ENCODE measurements at places on chromosomes 2 and 18. TPM values are rescaled to one million over a fixed set of nuclear protein-coding genes. Genes with fewer than 3 reads are reported as not detected.

UGT1A4 gene
- total RNA-seq, result not detected

GRCh38 chr18:9293948-9294347 lies 40.6 kb upstream of the TWSG1 start:
- DNase-seq, result no peak

DNA sequence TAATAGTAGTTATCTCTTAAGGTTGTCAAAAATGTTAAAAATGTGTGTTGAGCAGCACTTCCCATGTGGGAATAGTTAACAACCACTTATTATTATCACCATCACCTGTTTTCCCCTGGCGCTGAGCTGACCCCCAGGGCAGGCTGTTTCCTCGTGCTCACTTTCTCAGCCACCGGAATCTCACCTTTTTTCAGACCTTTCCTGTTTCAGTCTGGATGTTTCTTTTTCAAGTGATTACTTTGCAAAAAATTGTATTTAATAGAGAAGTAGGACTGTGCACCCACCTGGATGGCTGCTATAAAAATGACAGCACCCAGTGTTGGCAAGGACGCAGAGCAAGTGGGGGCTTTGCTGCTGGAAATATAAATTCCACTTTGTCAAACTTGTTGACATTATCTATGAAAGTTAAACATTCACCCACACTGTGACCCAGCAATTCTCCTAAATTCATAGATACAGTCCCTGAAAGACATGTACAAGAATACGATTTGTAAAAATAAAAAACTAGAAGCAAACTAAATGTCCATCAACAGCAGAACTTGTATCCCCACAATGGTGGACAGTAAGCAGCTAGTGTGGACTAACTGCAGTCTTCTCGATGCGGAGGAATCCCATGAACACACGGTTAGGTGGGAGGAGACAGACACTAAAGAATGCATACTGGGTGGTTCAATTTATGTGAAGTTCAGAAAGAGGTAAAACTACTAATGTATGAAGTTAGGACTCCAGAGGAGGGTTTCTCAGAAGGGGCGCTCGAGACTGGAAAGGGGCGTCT lies 66.5 kb downstream of the SOWAHC start:
- no peak for DNase-seq

TMEM178A gene
- 5.4 TPM for total RNA-seq

GRCh38 chr2:164498836-164499235 lies 122.4 kb downstream of the GRB14 start:
- no peak for DNase-seq

- no peak for DNase-seq
Measured at GRCh38 chr2:43776324-43776723, 2.5 kb downstream of the DYNC2LI1 start.

- DNase-seq, result no peak
Measured at GRCh38 chr2:106039634-106040315, 154.3 kb downstream of the UXS1 start.

DNA sequence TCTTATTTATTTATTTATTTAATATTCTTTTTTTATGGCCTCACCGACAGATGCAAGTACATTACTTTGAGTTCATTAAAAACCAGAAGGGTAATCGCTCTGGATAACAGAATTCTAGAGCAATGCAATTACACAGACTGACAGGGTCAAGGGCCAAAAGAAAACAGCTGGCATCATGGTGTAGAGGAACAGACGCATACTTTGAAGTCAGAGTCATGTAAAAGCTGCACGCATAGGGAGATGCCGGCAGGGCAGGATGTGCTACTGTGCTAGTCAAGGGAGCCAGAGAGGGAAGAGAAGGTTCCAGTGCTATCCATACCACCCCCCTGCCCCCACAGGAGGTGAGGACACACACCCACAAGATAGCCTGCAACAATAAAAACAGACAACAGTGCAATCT lies 115.2 kb upstream of the TFCP2L1 start:
- no peak for DNase-seq

DNA sequence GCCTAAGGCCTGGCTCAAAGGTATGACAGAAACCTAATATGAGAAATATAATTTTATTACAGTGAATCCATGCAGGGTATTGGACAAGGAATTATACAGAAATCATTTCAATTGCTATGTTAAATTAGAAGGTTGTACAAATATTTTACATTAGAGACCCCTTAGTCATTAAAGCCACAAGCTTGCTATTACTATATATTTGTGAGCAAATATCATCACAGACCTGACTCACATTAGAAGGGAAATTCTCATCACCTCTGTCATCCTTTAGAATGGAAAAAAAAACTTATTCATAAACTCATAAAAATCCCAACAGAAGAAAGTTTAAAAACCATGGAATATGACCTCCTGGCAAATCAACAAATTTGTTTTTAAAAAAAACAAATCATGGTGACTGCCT lies 277.9 kb downstream of the DCC start:
- no peak for DNase-seq

GRCh38 chr2:108620656-108621055 lies 86.4 kb downstream of the LIMS1 start:
- no peak for DNase-seq

DNA sequence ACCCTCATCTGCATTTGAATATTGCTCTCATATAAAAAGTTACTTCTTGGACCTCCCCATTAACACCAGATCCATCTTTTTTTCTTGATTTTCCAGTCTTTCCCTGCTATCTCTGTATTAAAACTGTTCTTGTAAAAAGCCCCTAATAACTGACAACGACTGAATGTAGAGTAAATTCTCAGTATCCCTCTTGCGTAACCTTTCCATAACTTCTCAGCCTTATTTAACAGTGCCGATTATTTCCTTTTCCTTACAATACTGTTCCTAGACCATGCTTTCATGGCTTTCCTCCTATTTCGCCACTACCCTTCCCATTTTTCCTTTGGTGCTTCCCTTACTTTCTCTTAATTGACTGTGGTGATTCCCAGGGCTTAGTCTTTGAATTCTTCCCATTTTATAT lies 348.9 kb upstream of the DSEL start:
- no peak for DNase-seq

GRCh38 chr2:11444737-11445136 lies 21.2 kb downstream of the E2F6 start:
- DNase-seq, result no peak
